NCI-H2171 (cell line): ENCODE measurements at places on chromosomes 7 and 10.

DNA sequence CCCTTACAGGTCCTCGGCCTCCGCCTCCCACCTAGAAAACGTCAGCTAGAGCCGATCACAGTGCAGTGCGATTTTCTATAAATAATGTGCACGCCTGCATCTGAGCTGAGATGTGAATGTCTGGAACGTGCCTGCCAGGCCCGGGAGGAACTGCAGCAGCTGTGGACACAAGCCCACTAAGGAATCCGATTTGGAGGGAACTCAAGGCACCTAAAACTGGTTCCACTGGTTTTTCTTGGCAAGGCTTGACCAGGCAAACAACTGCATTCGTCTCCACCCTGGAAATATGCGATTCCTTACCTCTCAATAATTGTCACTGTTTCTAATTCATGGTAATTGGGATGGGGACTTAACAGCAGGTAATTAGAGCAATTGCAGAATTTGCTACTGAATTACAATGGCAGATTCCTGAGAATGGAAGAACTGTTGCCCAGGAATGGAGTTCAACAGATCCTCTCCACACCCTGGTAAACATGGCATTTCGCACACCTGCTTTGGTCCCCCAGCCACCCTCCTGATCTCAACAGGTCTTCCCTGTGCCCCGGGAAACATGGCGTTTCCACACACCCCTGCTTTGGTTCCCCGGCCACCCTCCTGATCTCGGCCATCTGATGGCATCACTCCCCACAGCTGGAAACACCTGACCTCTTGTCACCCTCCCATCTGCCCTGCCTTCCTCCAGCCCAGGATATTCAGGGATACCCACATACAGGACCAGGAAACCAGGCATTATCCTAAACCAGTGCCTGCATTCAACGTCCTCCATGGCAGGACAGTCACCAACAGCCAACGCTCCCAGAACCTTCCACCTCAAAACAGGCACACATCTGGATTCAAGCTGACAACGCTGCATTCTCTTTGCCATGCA is 76.0 kb downstream of the DIP2C start:
- no peak for DNase-seq

DNA sequence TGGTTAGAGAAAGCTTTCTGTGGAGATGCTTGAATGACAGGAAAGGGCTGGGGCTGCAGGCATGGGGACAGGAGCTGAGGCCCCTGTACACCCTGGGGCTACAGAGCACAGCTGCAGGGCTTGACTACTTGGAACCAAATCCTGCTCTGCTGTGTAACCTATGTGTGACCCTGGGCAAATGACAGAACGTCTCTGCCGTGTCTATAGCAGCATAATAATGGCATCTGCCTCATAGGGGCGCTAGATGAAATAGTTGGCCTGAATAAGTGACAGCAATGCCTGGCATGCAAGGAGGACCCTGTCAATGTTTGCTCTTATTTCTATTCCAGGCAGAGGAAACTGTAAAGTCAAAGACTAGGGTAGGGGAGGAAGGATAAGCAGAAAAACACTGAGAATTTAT is 254.0 kb downstream of the USP6NL start:
- no peak for DNase-seq

- no peak for DNase-seq
Observed at GRCh38 chr7:101370836-101371235, 8.2 kb downstream of the COL26A1 start.

DNA sequence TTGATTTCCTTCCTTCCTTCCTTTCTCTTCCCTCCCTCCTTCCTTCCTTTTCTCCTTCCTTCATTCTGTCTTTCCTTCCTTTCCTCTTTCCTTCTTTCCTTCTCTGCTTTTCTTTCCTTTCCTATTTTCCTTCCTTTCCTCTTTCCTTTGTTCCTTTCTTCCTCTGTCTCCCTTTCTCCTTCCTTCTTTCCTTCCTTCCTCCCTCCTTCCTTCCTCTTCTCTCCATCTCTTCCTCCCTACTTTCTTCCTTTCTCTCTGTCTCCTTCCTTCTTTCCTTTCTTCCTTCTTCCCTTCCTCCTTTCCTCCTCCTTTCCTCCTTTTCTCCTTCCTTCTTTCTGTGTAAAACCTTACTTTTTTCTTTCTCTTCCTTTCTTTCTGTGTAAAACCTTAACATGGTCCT is 32.3 kb upstream of the NPTX2 start:
- no peak for DNase-seq

DNA sequence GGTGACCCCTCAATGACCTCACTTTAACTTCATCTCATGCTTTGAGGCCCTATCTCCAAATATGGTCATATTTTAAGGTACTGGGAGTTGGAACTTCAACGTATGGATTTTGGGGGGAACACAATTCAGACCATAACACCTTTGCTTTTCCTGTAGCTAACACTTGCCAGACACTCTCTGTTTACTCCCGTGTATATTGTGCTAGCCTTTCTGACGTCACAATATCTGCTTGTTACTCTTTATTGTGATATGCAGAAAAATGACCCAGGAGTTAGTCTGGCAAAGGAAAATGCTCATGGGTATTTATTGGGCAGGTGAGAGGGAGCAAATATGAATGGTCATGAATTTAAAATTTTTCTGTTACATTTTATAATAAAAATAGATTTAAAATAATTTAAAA is 45.7 kb upstream of the KCND2 start:
- DNase-seq = no peak

DNA sequence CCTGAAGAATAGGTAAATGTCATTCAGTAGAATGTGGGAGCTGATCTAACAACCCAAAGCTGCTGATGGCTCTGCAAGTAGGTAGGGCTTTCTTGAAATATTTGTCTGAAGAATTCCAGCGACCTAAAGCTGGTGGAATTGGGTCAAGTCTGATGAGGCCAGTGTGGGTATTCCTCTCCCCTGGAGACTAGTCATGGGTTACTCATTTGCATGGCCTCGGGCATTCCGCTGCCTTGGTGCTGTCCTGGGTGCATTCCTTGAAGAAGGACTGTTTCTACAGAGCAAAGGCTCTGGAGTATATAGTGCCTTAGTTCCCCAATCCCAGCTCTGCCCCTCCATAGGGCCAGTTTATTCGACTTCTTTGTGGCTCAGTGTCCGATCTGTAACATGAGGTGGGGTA is 19.2 kb downstream of the PDK4 start:
- no peak for DNase-seq

GRCh38 chr7:91628742-91629141 is 251.8 kb downstream of the MTERF1 start:
- peak; percentile 88 for DNase-seq

DNA sequence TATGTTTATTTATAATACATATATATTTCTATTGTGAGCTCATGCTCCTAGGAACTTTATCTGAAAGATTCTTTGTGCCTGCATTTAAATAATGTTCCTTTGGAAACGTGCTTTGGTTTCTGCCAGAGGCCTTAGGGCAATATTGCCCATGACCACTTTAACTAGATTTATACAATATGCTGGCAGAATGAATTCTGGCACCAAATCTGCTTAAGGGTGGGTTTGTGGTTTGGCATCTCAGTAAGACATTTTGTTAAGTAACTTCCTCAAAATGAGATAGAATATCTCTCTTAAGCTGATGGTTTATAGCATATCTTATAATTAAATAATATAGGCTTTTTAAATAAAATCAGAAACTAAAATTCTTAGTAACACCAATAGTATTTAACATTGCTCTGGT is 252.9 kb downstream of the RNLS start:
- no peak for DNase-seq

GRCh38 chr7:37201003-37201875 is 247.4 kb downstream of the ELMO1 start:
- peak; percentile 49 for DNase-seq

- no peak for DNase-seq
Observed at GRCh38 chr7:94662548-94662947, 6.6 kb upstream of the SGCE start.

DNA sequence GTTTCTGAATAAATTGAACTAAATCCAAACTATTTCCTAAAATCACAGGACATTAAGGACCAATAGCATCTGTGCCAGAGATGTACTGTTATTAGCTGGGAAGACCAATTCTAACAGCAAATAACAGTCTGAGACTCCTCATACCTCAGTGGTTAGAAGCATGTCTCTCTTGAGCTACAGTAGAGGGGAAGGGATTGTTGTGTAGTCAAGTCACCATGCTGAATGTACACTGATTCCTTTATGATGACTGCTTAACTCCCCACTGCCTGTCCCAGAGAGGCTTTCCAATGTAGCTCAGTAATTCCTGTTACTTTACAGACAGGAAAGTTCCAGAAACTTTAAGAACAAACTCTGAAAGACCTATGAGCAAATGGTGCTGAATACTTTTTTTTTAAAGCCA is 13.9 kb downstream of the MEST start:
- no peak for DNase-seq

DNA sequence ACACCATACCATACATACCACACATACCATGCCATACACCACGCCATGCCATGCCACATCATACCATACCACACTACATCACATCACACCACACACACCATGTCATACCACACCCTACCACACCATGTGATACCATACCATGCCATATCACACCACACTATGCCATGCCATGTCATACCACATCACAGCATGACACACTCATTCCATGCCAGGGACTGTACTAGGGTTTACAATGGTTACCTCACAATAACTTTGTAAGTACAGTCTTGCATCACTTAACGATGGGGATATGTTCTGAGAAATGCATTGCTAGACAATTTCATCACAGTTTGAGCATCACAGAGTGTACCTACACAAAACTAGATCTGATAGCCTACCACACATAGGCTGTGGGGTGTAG is 14.5 kb downstream of the PYROXD2 start:
- DNase-seq = no peak

GRCh38 chr7:111931958-111932357 is 274.2 kb downstream of the DOCK4 start:
- DNase-seq = no peak

DNA sequence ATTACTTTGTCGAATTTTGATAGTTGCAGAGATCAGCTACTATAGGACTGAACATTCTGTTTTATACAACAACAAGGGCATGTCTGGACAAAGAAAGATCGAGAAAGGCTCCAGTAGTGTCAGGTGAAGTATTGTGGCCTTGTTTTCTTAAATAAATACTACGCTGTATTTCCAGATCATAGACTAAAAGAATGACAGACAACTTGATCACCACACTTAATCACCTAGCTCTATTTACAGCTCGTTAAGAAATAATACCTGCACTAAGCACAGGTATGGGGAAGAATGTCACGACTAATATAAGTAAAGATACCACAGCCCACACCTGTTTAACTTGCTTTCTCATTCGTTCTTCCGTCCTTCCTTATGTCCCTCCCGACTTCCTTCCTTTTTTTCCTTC is 269.2 kb downstream of the HGF start:
- no peak for DNase-seq

DNA sequence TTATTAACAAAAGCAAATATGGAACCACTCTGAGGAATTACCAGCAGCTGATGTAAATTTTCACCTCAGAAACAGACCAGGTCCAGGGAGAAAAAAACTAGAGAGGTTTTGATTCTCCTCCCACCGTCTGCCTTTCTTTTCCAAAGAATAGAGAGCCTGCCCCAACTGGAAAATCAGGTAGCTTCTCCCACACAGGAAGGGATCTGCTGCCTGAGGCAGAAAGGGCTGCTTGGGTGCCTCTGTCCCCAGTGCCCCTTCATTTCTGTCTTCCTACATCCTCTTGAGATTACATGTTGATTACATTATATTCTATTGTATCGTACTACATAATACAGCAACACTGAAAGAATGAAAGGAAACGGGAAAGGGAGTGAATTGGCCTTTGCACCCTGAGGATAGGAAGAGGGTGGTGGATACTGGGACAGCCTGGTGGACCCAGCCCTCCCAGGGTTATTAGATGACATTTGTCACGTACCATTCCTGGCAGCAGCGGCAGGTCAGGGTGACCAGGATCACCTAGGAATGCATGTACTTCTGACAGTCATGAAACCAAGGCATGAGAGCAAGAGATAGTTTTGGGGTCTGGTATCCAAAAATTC is 8.9 kb downstream of the ST8SIA6 start:
- DNase-seq = no peak

GRCh38 chr7:138657854-138658386 is 43.2 kb downstream of the SVOPL start:
- no peak for DNase-seq

GRCh38 chr10:119633538-119634218 is 17.5 kb upstream of the BAG3 start:
- no peak for DNase-seq

DNA sequence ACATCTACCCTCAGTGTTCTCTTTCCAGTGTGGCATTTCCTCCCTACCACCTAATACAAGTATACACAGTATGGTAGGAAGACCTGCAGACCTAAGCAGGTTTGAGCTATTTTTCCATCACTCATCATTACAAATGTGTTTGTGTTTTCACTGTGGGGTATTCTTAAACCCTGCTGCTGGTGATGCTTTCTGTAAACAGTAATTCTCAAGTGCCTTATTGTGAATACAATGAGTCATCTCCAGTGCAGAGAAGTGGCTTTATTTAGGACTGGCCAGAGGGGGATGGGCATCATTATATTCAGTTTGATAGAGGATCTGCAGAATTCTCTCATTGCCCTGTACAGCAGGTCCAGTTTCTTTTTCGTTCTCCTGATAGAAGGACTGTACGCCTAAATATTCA is 63.7 kb downstream of the GRM8 start:
- no peak for DNase-seq

DNA sequence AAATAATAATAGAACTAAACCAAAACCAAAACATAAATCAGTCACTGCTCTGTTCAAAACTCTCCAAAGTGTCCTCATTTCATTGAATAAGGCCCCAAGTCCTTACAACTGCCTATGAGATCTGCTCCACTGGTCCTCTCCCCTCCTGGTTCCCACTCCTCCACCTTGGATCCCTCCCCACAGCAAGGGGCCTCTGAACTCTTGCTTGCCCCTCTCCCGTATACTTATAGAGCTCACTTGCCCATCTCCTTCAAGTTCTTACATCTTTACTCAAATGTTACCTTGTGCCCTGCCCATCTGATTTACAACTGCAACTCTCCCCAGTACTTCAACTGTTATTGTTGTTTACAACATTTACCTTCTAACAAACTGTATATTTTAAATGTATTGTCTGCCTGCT is 819 bp downstream of the POLD2 start:
- DNase-seq = no peak

GRCh38 chr10:10418387-10418786 is 599.3 kb upstream of the CELF2 start:
- no peak for DNase-seq

GRCh38 chr7:105652359-105652993 is 71.2 kb upstream of the EFCAB10 start:
- DNase-seq = peak; percentile 58

- DNase-seq = no peak
Observed at GRCh38 chr10:111578076-111578475, 501.2 kb downstream of the ADRA2A start.
